Sciatic nerve (tissue), 2 donors: ENCODE measurements at places on chromosomes 1 and 21. TPM values are rescaled to one million over a fixed set of nuclear protein-coding genes. Genes with fewer than 3 reads are reported as not detected.

Gene ARTN
- total RNA-seq: 0.94 TPM

Gene TCHH
- total RNA-seq: 0.13 TPM

Gene AMIGO1
- total RNA-seq: 15.6 TPM

Gene GREM2
- 1.0 TPM for total RNA-seq

Gene IFNLR1
- 0.49 TPM for total RNA-seq

Gene TACSTD2
- 5.0 TPM for total RNA-seq

DNA sequence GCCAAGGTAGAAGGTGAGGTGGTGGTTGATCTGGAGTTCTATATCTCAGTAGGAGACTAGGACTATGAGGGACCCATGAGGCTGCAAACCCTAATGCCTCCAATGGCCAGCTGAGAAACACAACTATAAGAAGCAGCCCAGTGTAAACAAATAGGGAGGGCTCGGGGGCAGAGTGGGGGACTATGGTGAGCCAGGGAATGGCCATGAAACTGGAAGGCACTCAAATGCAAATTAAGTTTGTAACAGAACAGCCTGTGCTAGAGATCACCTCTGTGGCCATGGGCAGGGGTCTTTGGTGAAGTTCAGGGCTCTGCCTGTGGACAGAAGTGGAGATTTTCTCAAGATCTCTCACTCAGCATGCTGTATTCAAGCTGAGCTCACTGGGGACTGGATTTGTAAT is 187.1 kb downstream of the GRIK3 start:
- DNase-seq: no peak

DNA sequence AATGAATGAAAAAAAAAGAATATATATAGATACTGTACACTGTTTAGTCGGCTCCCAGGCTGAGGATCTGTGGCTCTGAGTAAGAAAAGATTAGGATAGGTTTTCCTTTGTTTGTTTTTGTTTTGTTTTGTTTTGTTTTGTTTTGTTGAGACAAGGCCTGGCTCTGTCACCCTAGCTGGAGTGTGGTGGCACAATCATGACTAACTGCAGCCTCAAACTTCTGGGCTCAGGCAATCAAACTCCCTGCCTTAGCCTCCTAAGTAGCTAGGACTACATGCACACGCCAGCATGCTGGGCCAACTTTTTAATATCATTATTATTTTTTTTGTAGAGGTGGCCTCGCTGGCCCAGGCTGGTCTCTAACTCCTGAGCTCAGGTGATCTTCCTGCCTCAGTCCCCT is 87.9 kb upstream of the PTBP2 start:
- no peak for DNase-seq

- DNase-seq: no peak
Measured at GRCh38 chr1:41381692-41382479, 20.7 kb downstream of the FOXO6 start.

GRCh38 chr1:158067662-158068061 is 74.2 kb downstream of the KIRREL1 start:
- no peak for DNase-seq

GRCh38 chr1:11535316-11535715 is 56.4 kb downstream of the DISP3 start:
- no peak for DNase-seq

DNA sequence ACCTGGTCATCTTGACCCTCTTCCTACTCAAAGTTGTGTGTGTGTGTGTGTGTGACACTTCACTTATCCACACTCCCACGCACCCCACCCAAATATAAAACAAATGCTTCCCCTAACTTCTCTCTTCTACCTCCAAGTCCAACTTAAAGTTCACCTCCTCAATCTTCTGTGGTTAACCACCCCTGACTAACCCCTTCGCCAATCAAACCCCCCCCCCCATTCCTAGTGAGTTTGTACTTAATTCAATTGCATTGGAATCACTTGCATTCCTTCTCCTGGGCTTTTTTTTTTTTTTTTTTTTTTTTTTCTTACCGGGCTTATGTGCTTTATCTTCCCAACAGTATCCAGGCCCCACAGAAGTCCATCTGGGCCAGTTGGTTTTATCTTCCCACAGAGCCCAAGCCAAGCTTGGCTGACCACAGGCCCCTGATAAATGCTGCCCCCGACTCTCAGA is 78.4 kb downstream of the CD58 start:
- no peak for DNase-seq

GRCh38 chr1:1768249-1768992 is 9.8 kb downstream of the NADK start:
- no peak for DNase-seq

DNA sequence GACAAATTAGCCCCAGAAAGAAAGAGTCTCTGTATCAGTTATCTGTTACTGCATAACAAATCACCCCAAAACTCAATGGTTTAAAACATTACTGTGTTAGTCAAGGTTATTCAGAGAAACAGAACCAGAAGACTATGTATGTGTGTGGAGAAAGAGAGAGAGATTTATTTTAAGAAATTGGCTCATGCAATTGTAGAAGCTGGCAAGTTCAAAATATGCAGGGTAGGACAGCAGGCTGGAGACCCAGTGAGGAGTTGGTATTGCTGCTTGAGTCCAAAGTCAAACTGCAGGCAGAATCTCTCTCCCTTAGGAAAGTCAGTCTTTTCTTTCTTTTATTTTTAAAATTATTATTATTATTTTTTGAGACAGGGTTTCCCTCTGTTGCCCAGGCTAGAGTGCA is 50.2 kb upstream of the TNR start:
- no peak for DNase-seq

- no peak for DNase-seq
Measured at GRCh38 chr1:107132195-107132594, 8.6 kb upstream of the NTNG1 start.

- DNase-seq: no peak
Measured at GRCh38 chr1:207256869-207257268, 64.6 kb upstream of the CD55 start.

GRCh38 chr1:46689897-46690296 is 18.2 kb downstream of the TEX38 start:
- no peak for DNase-seq
